Activated naive CD8-positive, alpha-beta T cell treated with anti-CD3 and anti-CD28 coated beads, Interleukin-2, amount 10 ng/mL, durations not matched to agents 7 days and 5 days (primary cell): ENCODE measurements at places on chromosomes 2 and 18. TPM values are rescaled to one million over a fixed set of nuclear protein-coding genes. Genes with fewer than 3 reads are reported as not detected.

The RUFY4 gene
- total RNA-seq, result 3.0 TPM

The INO80C gene
- 21.7 TPM for total RNA-seq

The STAM2 gene
- total RNA-seq, result 19.0 TPM

The AGXT gene
- not detected for total RNA-seq

The APLF gene
- total RNA-seq, result 4.5 TPM

The STK36 gene
- total RNA-seq, result 19.9 TPM

The C2orf78 gene
- not detected for total RNA-seq

The GPAT2 gene
- total RNA-seq, result 15.0 TPM

The RAD51AP2 gene
- total RNA-seq, result not detected

The SAG gene
- total RNA-seq, result 0.45 TPM

The SPHKAP gene
- not detected for total RNA-seq

The ZNF396 gene
- 2.8 TPM for total RNA-seq

The C2orf80 gene
- not detected for total RNA-seq

The FAM117B gene
- total RNA-seq, result 23.1 TPM

The RAB6C gene
- 0.11 TPM for total RNA-seq

The IL36A gene
- not detected for total RNA-seq

The POTEC gene
- total RNA-seq, result not detected

The SP5 gene
- not detected for total RNA-seq

The SLC35G4 gene
- not detected for total RNA-seq

The IMPACT gene
- total RNA-seq, result 14.7 TPM

The CPO gene
- total RNA-seq, result not detected

The SERPINB11 gene
- not detected for total RNA-seq

The FHOD3 gene
- not detected for total RNA-seq

The METTL4 gene
- 22.7 TPM for total RNA-seq

The TFCP2L1 gene
- total RNA-seq, result 0.06 TPM

The LONRF2 gene
- total RNA-seq, result 0.08 TPM

The ZNF397 gene
- total RNA-seq, result 26.1 TPM

The PROM2 gene
- 0.82 TPM for total RNA-seq

The MIB1 gene
- total RNA-seq, result 34.4 TPM

The SLC38A11 gene
- total RNA-seq, result not detected

The FEV gene
- not detected for total RNA-seq

The CHRNG gene
- not detected for total RNA-seq

The NAT8 gene
- total RNA-seq, result not detected

The GAREM1 gene
- not detected for total RNA-seq

The HOXD13 gene
- total RNA-seq, result not detected
